ENCODE measurements at places on chromosomes 6 and 20.

GRCh38 chr6:135182071-135183001, 1.2 kb downstream of the MYB start:
- no peak for DNase-seq

- no peak for DNase-seq
Observed at GRCh38 chr6:135281227-135281626, 100.1 kb downstream of the MYB start.

- no peak for DNase-seq
Observed at GRCh38 chr6:71402096-71402495, 113.5 kb downstream of the OGFRL1 start.

DNA sequence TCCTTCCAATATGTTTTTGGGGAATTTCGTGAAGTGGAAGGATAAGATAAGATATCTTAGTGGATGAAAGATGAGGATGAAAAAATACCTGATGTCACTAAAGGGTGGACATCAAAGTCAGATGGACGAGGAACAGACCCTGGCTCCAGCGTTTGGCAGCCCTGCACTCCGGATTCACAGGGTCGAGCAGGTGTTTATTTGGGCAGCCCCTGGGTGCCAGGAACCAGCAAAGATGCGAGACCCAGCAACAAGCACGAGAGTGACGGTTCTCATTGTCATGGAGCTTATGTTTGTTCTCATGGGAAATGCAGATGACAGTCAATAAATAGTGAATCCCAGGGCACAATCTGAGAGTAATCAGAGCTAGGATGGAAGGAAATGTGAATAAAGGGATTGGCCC, 131.1 kb downstream of the PHACTR3 start:
- DNase-seq = no peak

- no peak for DNase-seq
Observed at GRCh38 chr20:4509825-4510522, 211.7 kb upstream of the PRND start.

DNA sequence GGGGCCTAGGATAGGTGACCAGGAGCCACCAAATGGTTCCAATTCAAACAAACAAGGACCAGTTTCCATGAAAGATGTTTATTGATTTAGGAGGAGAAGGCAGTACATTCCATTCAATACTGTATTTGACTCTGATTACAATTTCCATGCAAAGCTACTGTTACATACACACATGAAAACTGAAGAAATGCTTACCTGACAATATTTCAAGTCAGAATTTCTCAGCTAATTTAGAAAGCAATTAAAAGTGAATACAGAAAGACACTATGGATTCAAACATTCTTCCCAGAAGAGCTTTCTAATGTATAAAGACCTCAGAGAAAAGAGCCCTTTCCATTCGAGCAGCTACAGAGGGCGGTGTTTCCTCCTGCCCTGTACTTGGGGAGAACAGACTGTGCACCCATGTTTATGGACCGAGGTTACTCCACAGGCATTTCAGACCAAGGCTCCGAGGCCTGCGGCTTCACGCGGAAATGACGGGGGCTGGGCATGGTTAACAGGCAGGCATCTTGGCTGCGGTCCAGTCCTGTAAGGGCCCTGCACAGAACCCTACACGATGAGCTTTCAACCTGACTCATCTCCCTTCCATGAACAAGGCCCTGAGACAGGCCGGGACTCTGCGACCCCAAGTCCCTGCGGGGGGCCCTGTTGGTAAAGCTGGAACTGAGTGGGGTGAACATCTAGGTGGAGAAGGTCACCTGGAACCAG, 25.7 kb upstream of the TCFL5 start:
- DNase-seq = peak; percentile 71

- DNase-seq = no peak
Observed at GRCh38 chr6:137754366-137754765, 112.7 kb upstream of the TNFAIP3 start.

DNA sequence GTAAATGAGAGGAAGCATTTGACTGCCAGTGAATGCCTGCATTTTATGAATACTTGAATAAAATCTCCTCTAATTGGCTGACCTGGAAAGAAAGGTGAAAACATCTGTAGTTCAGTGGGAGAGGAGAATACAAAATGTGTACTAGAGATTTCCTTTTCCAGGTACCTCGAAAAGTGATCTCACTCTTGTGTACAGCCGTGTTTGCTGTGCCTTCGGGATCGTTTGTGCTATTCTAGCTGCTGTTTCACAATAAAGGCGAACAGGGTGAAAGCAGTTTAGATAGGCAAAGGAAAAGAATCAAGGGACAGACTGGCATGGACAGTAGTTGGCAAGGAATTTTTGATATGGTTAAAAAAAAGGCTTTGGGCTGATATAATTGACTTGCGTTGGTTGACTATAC, 112.3 kb downstream of the ARID1B start:
- DNase-seq = no peak

GRCh38 chr6:44074439-44074812, 52.8 kb downstream of the MRPL14 start:
- no peak for DNase-seq

DNA sequence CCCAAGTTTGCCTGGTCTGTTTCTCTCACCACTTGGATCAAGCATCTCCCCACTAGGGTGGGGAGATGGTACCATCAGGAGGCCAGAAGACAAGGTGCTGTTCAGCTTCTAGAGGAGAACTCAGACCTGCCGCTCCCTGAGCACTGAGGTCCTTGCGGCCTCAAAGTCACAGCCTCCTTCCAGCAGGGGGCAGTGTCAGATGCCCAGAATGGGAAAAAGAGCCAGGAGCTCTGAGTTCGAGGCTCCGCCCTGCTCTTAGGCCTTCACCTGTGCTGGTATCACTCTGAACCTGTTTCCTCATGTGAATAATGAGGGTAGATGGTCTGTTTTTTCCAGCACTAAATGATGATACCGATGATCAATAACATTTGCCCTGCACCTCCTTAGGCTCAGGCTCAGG, 68.7 kb downstream of the TOX2 start:
- no peak for DNase-seq

GRCh38 chr20:1273366-1273765, 7.3 kb downstream of the SNPH start:
- no peak for DNase-seq

DNA sequence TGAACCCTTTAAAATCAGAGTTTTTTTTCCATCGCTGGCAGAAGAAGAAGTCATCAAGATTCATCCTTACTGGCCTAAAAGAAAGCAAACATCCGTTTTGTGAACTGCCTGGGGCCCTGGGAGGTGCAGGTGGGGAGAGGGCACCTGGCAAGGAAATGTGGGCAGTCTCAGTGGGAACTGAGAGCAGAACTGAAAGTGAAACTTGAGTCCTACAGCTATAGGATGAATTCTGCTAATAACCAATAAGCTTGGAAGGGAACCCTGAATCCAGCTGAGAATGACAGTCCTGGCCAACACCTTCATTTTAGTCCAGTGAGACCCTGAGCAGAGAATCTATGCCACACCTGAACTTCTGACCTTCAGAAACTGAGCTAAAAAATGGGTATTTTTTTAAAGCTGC, 130.1 kb upstream of the ASCC3 start:
- no peak for DNase-seq

DNA sequence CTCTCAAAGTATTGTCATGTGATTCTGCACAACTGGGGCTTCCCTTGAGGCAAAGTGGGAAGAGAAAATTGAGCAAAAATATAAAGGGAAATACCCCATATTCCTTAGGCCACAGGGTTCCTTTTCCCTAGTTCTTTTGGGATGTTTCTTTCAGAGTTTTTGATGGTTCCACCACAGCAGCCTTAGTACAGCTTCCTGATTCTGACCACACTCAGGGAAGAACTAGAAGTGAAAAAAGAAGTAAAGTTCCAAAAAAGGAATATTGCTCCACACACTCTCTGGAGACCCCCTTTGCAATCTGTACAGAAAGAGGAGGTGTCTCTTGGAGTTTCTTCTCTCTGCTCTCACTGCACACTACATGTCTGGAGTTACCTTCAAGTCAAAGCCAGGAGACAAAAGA, 27.9 kb upstream of the HLA-DQA2 start:
- no peak for DNase-seq

- no peak for DNase-seq
Observed at GRCh38 chr6:86937219-86938079, at the start of gene HTR1E. TSS of gene HTR1E (plus strand) at chr6:86937528. CDS start at chr6:87015335, 77,807 bp downstream.

DNA sequence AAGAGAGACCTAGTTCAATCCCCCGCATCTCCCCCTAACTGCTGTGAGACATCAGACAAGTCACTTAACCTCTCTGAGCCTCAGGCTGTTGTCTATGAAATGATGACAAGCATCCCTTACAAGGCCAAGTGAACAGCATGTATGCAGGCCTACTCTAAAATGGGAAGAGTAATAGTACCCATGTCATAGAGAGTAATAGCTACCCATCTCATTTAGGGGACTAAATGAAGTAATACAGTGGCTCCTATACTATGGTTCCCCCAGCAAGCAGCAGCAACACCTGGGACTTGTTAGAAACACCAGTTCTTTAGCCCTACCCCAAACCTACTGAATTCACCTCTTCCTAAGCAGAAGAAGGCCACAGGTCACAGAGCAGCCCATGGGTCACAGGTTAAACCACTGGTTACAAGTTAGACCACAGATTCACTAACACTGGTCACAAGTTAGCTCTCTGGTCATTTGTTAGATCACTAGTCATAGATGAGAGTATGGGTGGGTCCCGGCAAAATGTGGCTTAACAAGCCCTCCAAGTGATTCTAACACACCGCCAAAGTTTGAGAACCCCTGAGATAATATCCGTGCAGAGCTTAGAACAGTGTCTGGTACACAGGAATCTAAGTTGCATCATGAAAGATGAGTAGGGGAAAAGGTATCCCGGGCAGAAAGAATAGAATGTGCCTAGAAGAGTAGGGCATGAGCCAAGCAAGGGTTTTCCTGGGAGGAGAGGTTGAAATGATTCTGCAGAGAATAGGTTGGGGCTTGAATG, 1.4 kb downstream of the DEFB124 start:
- DNase-seq = no peak

DNA sequence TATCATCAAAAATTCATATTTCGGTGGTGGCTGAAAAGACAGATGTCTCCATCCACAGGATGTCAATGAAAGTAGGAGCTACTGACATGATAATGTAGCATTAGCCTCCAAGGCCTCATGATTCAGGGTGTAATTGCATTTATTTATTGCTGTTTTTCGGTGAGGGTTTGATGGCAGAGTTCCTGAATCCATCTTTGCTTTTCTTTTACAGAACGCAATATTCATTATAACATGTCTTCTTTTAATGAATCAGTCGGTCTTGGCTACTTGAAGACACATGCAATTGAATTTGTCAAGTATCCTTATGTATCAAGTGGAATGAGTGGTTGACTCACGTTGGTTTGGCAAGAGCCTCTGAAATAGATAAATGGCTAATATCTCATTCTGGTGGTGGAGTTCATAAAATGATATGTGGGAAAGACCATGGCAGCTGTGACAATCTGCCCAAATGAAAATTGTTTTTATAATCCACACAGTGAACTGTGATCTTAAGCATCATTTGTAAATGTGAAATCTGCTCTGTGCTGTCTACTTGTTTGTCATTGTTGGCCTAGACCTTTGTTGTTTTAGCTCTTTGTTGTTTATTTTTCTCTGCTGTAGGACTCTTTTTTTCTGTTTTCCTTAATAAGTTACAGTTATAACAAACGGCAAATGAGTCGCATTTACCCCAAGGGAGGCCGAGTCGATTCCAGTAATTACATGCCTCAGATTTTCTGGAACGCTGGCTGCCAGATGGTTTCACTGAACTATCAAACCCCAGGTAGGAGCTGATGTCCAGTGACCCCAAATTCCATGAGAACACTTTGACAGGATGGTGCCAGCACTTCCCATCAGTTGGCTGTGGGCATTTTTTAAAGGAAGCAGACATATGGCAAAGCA, 105.7 kb upstream of the LAMP5 start:
- peak; percentile 38 for DNase-seq

DNA sequence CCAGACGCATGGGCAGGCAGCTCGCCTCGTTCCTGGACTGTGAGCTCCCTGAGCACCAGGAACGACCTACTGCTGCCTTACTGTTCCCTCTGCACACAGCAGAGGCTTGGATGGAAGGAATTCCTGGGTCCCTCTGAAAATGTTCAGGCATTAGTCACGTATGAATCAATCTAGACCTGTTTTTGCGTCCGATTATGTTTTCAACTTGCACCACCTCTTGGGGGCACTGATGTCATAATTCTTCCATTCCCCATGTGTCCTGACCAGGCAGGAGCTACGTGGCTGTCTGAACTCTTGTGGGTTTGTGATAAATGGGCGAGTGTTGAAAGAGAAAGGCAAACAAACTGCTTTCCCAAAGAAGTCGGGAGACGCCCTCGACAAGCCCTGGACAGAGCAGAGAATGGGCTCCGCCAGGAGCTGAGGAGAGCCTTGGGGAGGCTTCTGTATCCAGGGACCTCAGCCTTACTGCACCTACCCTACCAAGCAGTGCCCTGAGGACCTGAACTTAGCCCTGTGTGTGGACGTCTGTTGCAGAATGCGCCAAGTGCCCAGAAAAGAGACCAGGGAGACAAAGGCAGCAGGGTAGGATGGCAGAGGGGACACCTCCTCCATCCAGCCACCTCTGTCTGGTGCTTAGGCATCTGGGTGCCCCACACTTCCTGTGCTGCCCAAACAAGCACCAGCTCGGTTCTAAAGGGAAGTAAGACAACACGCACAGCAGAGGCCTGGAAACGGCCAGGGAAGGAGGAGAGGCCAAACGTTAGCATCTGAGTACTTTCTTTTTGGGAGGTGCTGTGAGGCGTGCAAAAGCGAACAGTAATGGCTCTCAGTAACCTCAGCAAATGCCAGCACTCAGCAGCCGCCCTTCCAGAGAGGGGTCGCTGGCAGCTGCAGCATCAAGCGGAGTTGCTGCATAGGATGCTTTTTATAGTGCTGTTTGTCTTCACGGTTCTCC, 124.2 kb downstream of the LY86 start:
- peak; percentile 66 for DNase-seq

DNA sequence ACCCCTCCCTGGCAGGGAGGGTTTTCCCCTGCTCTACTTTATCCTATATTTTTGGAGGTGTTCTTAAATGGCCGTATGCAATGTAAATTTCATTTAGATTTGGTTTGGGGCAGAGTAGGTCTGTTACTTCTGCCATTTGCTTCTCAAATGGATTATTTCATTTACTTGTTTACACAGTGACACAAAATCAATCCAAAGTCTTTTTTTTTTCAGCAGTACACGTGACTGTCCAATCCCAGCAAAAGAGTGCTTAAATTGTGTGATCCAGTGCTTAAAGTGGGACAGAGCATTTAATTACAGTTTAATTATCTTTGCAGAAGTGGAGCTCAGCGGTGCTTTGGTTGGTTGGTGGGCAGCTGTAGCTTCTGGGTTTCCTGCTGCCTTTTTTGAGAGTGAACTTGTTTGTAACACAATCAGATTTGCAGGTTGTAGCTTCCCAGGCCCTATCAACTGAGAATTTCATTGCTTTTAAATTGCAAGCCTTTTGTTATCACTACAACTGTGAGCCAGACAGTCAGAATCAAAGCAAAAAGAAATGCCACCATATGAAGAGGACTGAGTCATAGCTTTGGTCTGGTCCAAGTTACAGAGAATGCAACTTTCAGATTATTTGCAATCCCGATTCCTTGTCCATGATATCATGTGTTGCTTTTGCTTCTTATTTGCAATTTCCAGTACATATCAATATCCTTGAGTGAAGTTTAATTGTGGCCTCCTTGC, 216.9 kb downstream of the DOK5 start:
- no peak for DNase-seq

Data from AG09309 (cell line).